Inflammatory macrophage (primary cell): ENCODE measurements at places on chromosomes 11 and 22.

DNA sequence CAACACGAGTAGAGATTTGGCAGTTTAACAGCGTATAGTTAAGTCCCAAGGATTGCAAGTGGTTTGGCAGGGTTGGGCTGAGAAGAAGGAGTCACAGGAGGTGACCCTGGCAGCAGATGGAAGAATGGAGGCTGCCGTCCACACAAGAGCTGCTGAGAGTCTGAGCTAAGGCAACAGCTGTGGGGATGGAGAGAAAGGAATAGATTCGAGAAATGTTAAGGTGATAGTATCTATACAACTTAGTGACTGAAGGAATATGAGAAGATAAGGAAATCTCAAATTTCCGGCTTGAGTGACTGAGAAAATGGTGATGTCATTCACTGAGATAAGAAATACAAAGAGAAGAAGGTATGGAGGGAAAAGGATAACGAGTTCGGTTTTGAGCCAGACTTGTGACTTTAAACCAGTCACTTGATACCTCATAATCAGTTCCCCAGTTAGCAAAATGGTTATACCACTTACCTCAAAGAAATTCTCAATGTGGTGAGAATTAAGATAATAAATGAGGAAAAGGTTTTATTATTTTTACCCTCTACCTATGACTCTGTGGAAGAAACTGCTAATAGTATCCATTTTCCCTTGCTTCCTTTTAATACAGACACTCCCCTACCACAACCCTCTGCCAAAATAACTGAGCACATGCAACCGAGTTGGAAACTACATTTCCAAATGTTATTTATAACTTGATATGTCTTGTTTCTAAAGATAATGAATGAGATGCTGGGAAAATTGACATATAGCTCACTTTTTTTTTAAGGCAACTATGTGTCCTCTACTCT, 30.7 kb downstream of the FAM168A start:
- DNase-seq = no peak

DNA sequence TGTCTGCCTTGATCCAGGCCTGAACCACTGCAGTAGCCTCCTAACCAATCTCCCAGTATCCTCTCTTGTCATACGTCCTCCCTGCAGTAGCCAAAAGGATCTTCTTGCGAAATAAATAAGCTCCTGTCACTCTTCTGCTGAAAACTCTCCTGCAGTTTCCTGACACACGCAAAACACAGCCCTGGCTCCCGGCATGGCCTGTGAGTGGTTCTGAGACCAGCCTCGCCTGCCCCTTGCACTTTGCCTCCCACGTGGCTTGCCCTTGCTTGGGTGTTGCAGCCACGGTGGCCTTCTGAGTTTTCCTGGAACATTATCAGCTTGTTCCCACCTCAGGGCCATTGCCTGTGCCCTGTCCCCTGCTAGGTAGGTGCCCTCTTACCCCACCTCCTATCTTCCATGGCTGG, 7.2 kb downstream of the ZC3H7B start:
- peak; percentile 5 for DNase-seq

GRCh38 chr11:111230122-111230465, 15.4 kb upstream of the POU2AF2 start:
- DNase-seq = no peak

DNA sequence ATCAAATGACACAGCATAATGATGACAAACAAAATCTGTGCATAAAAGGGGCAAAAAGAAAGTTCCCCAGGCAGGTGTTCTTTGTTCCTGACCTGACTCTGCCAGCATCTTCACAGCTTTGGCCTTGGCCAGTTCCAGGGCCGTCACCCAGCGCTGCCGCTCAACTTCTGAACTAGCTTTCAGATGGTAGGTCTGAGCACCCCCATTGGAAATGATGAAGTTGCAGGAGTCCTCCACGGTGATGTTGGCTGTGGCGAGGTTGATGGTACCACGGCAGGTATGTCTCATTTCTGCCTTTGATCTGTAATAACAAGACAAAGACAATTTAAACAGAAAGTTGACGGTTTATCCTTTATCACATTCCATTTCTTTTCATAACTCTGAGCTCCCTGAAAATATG, 5.3 kb downstream of the OSBP start:
- DNase-seq = no peak

DNA sequence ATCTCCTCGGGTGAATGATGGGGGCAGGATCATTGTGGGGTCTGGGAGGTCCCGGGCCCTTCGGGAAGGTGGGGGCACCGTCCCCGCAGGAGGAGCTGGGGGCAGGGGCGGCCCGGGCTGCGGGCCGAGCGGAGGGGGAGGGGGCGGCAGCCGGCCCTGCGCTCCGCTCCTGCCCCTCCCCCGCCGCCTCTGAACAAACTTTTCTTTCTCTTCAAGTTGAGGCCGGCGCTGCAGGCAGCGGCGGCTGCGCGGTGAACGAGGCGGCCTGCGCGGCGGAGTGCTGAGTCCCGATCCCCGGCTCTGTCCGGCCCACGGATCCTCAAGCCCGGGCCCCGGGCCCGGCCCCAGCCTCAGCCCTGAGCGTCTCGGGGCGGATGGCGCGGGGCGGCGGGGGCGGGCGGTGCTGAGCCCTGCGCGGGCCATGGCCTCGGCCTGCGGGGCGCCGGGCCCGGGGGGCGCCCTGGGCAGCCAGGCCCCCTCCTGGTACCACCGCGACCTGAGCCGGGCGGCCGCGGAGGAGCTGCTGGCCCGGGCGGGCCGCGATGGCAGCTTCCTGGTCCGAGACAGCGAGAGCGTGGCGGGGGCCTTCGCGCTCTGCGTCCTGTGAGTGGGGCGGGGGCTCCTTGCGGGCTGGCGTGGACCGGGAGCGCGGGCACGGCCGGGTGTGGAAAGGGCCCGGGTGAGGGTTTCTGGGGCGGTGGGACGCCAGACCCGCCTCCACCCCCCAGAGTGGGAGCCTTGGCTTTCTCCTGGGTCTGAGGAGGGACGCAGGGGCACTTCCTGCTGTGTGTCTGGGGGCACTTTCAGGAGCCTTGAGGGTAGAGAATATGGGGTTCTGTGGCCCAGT, at the start of gene INPPL1:
Gene INPPL1, plus strand, starts transcription at position 204 of the 847 bp plus-strand sequence. Its CDS starts 218 bp downstream, at position 422.
- peak; percentile 45 for DNase-seq

GRCh38 chr22:16831257-16831656, 6.0 kb upstream of the XKR3 start:
- DNase-seq = no peak

GRCh38 chr11:115054570-115055538, 376.5 kb downstream of the NXPE2 start:
- DNase-seq = no peak

DNA sequence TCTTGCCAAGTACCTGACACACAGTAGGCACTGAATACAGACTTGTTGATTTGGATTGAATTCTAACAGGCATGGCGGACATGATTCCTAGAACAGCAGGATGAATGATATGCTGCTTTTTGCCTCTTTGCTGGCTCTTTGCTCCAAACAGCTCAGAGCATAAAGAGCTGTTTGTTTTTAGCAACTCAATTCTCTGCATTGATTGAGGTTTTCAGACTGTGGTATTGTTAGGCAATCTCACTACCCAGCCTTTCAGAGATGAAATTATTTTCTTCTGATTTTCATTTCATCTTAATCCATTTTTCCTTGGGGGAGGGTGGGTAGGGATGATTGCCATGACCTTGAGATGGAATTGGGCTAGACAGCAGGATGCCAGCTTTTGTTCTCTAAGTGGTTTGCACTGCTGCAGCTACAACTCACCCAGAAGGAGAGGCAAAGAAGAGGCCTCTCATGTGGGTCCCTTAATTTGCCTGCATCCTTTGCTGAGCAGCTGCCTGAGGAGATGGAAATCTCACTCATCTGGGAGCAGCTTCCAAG, 20.5 kb downstream of the COA4 start:
- DNase-seq = no peak

DNA sequence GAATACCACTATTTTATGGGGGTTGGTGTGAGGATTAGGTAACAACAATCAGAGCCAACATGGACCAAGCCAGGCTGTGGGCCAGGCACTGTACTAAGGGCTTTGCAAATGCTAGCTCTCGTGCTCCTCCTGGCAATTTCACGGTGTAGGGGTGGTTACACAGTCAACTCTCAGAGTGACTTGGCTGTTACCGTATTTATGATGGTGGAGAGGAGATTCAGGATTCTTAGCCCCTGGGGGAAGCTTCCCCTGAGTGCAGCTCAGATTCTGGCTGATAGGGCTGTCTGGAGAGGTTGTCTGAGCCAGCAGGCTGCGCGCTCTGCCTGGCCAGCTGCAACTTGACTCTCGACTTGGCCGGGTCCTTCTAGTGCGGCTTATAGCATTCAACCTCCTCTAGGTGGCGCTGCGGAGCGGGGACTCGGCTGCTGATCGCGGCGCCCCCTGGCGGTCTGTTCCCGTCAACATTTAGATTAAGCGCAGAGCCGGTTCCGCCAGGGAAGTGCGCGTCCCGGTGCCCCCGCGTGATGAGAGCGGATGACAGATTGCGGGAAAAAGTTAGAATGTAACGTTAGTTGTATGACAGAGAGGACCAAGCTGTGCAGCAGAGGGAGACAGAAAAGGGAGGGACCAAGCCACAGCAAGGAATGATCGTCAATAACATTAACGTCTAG, 4.5 kb upstream of the NCF4 start:
- DNase-seq = peak; percentile 90

DNA sequence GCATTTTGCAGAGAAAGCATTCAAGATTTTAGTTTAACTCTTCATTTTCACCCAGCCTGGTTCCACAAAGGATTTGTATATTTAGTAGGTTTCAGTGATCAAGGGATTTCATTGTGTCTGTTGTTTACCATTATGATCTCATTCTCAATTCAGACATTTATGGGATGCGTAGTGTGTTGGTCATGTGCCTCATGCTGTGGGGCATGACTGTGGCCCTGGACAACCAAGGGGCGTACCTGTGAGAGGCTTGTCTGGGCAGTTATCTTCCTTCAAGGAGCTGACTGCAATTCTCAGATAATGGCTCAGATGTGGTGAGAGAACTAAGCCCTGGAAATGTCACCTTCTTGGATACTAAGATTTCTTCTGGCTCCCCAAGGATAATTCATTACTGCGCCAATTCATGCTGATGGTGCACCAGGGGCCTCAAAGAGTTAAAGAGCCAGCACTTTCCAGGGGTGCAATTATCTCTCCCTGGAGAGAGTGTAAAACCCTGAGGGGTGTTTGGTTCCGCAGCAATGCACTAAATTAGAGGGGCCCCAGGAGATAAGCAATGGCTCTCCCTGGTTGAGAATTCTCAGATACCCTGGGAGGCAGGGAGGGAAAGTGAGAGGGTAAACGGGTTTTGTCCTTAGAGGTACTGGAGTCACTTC, 32.2 kb downstream of the SLC6A5 start:
- DNase-seq = no peak
